Subcutaneous adipose tissue (tissue), 4 donors: ENCODE measurements at places on chromosomes 11 and 22. TPM values are rescaled to one million over a fixed set of nuclear protein-coding genes. Genes with fewer than 3 reads are reported as not detected.

Gene CARNS1
- 0.38 TPM for total RNA-seq

Gene APOL4
- total RNA-seq = 0.68 TPM

Gene WNT7B
- total RNA-seq = not detected

Gene FIBP
- total RNA-seq = 47.3 TPM

Gene BLID
- 1.5 TPM for total RNA-seq
